NCI-H446 (cell line): ENCODE measurements at places on chromosomes 4 and X.

GRCh38 chr4:63361628-63362027 lies 1047.6 kb downstream of the TECRL start:
- DNase-seq, result no peak

GRCh38 chrX:1491851-1492349 lies 39.2 kb upstream of the ASMTL start:
- DNase-seq, result no peak

- no peak for DNase-seq
Measured at GRCh38 chr4:185796176-185796575, 15.8 kb downstream of the SORBS2 start.

DNA sequence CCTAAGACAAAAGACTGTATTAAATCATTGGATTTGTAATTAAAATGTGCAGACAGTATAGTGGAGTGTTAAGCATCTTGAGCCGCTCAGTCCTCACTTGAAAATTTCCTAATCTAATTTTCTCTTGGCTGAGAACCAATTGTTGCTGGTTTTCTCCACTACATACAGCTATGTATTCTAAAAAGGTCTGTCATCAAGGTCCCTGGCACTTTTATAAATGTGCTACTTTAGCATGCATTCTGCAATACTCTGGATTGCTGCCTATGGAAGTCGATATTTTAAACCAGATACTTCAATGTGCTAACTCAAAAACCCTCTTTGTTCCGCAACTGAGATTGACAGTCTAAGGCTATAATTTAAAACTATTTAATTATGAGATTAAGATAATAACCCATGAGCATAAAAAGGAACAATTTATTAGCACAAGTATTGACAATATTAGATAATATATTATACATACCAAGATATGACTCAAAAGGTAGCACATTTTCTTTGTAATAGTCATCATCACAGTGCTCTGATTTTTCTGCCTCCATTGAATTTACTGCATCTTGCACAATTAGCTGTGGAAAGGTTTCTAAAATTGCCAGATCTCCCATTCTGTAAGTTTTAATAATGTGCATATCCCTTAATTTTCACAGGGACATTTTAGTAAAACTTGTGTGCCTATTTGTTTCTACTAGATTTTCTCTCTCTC lies 815.1 kb downstream of the ADGRL3 start:
- DNase-seq, result peak; percentile 14

GRCh38 chrX:1103360-1103759 lies 109.1 kb downstream of the CRLF2 start:
- no peak for DNase-seq

GRCh38 chr4:153765894-153766293 lies 6.1 kb upstream of the RNF175 start:
- DNase-seq, result no peak
